Pulmonary artery endothelial cell (primary cell): ENCODE measurements at places on chromosomes 5 and 9.

DNA sequence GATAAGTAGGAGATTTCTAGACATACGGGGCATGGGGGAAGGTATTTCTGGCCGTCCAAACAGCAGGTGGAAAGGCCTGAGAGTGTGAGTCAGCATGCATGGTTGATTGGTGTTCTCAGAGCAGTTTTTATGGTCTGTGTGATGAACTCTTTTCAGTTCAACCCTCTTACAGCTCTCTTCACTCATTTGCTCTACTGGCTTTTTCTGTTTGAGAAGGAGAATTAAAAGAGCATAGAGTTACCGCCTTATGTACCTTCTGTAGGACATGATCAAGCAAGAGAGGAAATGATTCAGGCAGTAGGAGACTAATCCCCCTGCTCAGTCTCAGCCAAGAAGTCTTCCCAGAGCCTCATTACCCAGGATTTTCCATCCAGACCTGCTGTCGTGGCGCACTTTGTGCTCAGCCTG, 92.4 kb downstream of the PRDM6 start:
- no peak for DNase-seq

GRCh38 chr9:105281272-105281671, 36.8 kb downstream of the SLC44A1 start:
- DNase-seq, result no peak

DNA sequence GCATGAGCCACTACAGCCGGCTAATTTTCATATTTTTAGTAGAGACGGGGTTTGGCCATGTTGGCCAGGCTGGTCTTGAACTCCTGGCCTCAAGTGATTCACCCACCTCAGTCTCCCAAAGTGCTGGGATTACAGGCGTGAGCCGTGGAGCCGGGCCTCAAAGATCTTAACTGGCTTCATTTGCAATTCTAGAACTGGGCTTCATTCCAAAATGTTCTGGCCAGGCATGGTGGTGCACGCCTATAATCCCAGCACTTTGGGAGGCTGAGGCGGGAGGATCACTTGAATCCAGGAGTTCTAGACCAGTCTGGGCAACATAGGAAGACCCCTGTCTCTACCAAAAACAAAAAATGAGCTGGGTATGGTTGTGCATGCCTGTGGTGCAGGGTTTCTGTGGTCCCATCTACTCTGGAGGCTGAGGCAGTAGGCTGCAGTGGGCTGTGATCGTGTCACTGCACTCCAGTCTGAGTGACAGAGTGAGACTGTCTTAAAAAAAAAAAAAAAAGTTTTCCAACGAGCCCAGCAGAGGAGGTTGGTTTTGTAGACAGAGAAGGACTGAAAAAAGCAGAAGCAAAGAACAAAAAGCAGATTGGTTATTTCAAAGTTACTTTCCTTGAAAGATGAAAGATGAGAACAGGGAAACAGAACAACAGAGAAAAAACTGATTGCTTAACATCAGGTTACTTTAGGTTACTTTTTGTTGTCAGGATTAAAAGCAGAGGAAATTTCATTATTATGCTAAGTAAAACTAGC, 78.2 kb downstream of the ANKRD55 start:
- DNase-seq, result no peak

DNA sequence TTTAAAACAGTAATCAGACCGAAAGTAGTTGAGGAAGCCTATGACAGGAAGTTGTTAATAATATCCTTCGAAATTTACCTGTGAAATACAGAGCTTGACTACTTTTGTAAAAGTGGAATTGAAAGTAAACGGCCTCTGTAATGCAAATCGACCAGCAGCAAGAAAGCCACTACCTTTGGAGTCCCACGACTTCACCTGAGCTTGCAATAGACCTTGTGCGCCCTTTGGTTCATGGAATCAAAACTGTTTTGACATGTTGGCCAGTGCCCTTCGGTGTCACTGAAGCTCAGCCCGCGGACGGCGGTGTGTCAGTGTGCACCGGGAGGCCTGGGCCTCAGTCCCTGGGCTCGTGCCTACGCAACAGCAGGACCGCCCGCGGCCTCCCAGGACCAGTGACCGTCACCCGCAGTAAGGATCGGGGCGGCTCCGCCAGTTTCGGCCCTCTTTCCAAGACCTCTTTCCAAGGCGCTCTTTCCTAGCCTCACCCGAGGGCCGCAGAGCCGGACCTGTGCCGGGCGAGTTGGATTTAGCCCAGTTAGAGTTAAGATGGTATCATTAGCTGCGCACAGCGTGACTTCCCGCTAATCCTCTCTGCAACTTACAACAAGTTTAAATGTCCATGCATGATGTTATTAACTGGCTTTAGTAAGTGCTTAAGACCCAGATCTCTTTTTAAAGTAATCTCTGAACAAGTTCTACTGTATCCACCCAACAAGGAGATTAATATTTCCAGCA, 223.3 kb downstream of the MEF2C start:
- no peak for DNase-seq

GRCh38 chr5:64666078-64666477, 24.2 kb upstream of the SHISAL2B start:
- DNase-seq, result no peak
